GOT3 (cell line): ENCODE measurements at places on chromosomes 2 and 18.

- no peak for DNase-seq
Measured at GRCh38 chr2:58064086-58064485, 17.5 kb downstream of the VRK2 start.

DNA sequence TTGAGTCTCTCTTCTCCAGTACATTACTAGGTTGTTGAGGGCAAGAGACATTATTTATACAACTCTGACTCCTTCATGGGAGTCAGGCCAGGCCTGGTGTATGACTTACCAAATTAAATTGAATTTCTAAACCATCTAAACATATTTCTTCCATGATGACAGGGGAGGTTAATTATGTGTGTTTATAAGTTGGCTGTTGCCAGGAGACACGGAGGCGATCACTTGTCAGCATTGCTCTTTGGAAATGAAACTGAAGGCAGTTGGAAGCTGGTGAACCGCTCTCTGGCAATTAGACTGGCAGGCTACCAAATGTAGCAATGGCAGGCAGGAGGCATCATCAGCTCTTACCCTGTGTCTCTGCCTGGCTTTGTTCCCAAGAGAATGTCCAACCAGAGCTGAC, 241.4 kb downstream of the KCNS3 start:
- peak; percentile 74 for DNase-seq

DNA sequence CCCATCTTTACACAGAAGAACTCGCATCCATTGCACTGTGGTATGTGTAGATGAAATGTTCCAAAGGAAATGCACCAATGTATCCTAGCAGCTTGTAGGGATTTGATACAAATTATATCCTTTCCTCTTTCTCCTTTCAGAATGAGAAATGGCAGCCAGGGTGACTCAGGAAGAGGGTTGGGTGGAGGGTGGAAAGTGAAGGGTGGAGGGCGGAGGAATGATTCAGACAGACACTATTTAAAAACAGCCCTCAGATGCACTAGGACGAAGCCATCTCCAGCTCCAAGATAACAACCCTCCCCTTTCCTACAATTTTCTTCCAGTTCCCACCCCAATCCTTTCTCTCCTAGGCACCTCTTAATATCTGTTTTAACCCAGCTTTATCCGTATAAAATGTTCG, 96.2 kb upstream of the STK39 start:
- DNase-seq: no peak

GRCh38 chr2:36748166-36748565, 51.7 kb downstream of the VIT start:
- no peak for DNase-seq

GRCh38 chr18:57083485-57083884, 63.4 kb upstream of the BOD1L2 start:
- no peak for DNase-seq

- DNase-seq: no peak
Measured at GRCh38 chr2:177733-178132, 86.1 kb downstream of the SH3YL1 start.

DNA sequence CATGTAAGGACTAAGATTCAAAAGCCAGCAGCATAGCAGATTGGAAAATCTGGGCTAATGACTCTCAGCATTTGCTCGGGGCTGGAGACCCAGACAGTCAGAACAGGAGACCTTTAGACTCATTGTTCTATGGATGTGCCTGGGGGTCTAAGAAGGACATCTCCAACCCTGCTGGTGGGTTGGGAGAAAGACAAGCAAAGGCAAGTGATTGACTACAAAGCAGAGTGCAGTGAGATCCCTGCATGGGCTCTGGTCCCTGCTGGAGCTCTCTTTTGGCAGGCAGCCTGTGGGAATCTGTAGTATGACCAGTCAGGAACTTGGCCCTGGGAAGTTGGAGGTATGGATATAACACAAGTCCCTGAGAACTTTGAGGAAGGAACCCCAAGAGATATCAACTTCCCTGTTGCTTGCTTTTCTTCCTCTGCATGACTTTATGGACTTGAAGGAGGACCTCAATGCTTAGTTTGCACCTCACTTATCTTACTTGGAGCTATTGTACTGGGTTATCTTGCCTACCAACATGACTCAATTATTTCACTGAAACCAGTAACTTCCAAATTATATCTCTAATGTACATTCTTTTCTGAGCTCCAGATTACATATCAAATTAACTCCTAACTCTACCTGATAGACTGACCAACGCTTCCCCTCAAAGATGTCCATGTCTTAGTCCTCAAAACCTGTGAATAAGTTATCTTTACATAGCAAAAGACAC, 236.0 kb downstream of the CYRIA start:
- DNase-seq: no peak

GRCh38 chr2:131493199-131493968, 1.2 kb upstream of the MZT2A start:
- no peak for DNase-seq

DNA sequence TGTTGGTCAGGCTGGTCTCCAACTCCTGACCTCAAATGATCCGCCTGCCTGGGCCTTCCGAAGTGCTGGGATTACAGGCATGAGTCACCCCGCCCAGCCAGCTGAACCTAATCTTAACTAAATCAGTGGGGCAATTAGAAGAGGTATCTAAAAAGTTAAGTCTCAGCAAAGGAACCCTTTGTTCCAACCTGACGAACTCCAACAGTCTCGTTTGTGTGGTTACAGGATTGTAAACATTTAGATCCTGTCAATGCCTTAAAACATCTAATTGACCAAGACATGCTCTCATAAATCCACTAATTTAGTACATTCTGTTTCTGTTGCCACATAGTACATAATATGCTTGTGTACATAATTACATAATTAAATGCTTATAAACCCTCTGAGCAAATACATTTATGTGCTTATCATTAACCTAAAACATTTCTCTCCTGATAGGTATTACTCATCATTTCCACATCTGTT, 31.1 kb upstream of the STK39 start:
- DNase-seq: no peak

- DNase-seq: no peak
Measured at GRCh38 chr2:180952082-180952481, 28.3 kb upstream of the UBE2E3 start.

- DNase-seq: no peak
Measured at GRCh38 chr2:16628314-16628713, 37.3 kb downstream of the CYRIA start.

DNA sequence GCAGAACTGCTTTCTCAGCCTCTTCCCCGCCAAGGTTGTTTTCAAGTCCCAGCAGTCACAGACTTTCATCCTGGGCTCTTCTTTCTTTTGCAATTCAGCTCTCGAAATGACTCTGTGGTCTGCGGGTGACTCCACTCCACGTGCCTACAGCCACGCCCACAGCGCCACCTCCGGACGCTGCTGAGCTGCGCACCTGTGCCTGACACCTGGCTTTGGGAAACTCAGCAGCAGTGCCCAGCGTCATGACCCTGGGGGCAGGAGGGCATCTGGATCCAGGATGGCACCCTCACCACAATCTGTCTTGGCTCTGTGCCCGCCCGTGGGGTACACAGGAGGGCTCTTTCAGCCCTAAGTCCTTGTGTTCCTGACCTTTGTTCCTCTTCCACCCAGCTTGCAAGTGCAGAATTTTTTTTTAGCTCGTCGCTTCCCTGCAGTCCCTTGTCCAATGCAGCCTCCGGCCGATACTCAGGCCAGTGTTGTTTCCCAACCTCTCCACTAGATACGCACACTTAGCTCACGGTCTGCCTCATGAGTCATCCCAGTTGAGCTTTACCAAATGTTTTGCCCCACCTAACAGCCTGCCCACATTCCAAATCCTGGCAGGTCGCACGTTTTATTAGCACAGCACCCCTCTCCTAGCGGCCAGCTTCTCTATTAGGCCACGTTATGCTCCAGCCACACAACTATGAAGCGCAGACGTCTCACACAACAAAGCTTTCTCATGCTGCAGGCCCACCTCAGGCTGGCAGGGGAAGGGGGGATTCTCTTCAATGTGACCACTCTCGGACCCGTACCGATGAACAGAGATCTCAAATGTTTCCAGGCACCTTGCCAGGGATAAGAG, 6.5 kb upstream of the CAPN10 start:
- DNase-seq: peak; percentile 48

DNA sequence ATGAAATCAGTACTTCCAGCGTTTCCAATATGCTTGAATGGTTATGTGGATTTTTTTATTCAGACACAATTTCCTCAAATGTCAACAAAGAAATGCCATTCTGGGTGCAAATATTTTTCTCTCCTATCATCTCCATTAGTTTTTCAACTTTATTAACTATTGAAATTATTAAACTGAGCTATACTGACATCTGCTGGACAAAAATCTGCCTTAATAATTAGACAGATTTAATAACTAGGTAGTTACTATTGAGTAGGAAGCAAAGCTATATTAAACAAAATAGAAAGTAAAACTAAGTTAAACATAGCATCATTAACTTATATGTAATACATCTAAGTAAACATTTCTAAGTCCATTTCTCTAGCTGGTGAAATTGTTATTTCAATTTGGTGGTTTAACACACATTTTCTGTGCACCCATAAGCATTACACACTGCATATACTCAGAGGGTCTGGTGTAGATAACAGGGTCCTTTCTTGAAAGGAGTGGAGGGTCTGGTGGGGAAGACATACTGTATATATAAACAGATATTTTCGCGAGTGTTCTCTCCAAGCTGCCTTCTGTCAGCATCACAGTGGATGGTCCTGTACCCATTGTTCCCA, 77.0 kb downstream of the LANCL1 start:
- DNase-seq: no peak

DNA sequence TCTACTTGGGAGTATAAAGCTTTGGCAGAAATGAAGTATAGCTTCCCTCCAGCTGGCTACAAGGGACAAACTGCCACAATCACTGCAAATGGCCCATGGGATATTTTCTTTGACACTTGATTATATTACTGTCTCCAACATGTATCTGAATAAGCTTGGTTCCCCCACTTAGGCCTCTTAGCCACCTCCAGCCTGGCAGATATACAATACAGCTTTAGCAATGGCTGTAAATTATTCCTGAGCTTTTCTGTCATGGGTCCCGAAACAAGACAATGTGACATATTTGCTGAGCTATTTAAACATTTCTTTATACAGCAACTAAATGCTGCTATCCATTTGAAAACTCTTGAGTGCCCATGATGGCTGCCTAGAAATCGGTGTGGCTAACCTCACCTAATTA, 406.2 kb downstream of the SUCLG1 start:
- no peak for DNase-seq

DNA sequence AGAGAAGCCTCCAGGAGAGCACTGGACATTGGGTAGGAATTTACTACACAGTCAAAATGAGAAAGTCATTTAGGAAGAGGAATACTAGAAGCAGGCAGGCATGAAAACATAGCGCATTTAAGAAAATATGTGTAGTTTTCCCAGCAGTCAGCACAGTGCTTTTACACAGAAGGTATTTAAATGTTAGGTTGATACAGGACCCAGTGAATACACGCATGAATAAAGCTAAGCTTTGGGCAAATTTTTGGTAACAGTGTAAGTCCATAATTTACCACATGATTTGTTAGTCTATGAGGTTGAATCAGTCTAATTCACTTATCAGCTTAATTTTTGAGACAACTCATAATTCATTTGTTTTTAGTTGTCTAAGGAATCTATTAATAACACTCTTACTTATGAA, 421.7 kb upstream of the CDH20 start:
- DNase-seq: no peak

DNA sequence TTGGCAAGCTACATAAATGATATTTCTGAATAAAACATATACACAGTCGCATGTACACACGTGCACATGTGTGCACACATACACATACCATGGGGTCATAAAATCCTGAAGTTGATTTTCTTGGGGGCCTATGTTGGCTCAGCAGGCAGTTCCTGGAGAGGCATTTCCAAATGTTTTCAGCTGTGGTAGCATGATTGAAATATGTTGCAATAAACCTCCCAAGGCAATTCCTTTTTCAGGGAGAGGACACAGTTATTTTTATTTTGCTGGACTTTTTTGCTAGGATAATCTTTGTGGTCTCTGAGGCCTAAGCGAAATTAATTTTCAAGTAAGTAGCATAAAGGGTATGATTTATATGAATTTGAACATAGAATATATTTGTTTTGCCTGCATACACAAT, 126.7 kb upstream of the LTBP1 start:
- no peak for DNase-seq

DNA sequence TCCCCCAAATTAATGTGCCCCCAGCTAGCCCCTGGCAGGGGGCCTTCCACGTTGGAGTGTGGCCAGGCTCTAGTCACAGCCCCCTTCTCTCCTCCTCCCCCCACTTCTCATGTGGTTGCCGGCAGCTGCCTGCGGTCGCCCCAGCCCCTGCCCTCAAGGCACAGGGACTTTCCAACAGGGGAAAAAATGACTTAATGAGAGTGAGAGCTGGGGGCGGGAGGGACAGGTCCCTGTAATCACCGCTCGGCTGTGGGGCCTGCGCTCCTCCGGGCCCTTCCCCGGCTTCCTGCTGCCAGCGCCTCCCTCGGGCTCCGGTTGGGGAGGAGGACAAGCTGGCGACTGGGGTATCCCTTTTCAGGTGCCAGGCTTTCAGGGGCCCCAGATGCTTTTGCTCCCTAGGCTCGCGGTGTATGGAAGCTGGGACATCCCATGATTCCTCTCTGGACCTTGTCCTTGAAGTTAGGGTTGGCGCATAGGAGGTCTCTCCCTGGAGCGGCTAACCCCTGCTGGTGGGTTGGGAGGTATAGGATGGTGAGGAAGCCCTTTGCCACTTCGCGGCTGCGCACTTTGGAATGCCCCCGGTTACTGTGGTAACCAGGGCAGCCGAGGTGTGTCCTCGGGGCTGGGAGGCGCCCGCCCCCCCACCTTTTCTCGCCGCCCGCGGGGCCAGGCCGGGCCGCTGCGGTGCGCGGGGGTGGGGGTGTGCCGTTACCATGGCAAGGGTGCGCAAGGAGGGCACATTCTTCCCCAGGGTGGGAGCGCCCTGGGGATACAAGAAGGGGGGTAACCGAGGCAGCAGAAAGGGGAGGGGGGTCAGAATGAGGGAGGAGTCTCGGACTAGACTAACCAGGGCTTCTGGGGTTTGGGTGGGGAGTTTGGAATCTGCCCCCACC, 16.1 kb downstream of the WNT10A start:
- DNase-seq: no peak

GRCh38 chr2:195016841-195017240, 640.2 kb upstream of the SLC39A10 start:
- DNase-seq: no peak

GRCh38 chr2:201975434-201975833, 58.2 kb upstream of the FZD7 start:
- no peak for DNase-seq

- DNase-seq: no peak
Measured at GRCh38 chr2:240985881-240986786, 12.3 kb upstream of the SNED1 start.

- DNase-seq: no peak
Measured at GRCh38 chr2:75896779-75897366, 186.2 kb upstream of the GCFC2 start.

- no peak for DNase-seq
Measured at GRCh38 chr18:78641689-78642231, 337.9 kb upstream of the SALL3 start.
